Fibroblast of skin of left quadriceps (primary cell): ENCODE measurements at places on chromosomes 3 and 15.

DNA sequence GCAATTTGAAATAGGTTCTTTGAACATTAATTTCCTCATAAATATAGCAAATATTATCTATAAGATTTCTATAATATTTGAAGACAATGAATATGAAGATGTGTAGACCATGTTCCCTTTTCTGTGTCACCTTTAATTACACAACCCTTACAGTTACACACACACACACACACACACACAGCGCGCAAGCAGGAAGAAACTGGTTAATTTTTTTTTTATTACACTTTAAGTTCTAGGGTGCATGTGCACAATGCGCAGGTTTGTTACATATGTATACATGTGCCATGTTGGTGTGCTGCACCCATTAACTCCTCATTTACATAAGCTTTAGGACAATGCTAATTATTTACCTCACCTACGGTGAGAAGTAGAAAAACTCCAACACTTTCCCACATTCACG is 122.9 kb downstream of the TPRG1 start:
- DNase-seq, result no peak

DNA sequence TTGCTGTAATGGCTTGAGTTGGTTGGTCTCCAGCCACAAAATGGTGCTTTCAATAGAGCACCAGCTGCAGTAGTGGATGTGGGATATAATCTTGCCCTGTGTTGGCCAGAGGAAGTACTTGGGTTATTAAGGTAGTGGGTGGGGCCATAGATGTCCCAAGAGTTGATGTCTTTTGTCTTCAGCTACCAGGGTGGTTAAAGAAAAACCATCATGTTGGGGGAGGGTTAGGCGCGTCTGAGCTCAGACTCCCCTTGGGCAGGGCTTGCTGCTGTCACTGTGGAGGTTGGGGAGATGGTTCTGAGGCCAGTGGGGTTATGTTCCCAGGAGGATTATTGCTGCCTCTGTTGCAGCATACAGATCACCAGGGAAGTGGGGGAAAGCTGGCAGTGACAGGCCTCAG is 46.9 kb upstream of the GADL1 start:
- DNase-seq, result no peak

DNA sequence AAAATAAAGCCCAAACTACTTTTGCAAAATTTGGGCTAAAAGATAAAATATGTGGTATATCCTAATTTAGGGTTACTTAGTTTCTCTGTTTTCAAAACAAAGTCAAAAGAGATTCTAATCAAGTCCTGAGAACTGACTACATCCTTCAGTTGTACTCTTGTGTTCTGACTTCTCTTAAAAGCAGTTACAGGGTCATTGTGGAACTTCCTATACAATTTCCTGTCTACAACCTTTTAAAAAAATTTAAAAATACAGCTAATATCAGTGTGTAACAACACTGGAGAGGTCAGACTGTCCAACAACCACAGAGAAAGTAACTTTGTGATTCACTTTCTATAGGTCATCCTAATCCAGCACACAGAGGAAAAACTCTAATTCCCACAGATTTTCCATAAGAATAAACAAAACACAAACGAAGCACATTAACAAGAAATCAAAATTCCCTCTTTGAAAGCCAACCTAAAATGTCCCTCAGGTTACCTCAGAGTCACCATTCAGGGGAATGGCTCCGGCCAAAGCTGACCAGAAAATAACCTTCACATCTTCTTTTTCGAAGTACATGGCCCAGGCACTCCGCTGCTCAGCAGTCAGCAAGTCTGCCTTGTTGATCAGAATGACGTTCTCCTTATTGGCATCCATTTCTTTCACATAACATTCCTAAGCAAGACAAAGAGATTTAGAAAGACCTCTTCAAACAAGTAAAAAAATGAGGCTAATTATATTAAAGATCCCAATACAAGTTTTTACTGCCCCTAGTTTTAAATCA is 13.3 kb downstream of the LSG1 start:
- no peak for DNase-seq

- peak; percentile 38 for DNase-seq
These were observed 7.5 kb upstream of the IGSF10 start for GRCh38 chr3:151468284-151468917.

DNA sequence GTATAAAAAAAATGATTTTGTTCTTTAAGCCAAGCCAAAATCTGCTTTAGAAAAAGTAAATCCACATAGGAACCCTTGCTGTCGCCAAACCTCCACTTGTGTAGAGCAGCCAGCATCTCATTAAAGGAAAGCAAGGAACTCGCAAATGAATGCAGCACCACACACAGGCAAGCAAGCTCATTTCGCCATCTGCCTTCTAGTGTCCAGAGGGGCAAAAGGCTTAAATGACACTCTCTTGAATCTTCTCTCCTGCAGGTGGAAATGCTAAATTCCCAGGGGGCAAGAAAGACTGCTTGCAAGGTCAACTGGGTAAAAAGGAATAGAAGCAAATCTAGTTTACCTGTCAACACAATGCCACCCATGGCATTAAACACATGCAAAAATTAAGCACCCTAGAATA is 2.4 kb downstream of the MB21D2 start:
- DNase-seq, result no peak

GRCh38 chr3:171391432-171391831 is 68.8 kb downstream of the TNIK start:
- DNase-seq, result no peak
